ENCODE measurements at places on chromosomes 2 and 18.

DNA sequence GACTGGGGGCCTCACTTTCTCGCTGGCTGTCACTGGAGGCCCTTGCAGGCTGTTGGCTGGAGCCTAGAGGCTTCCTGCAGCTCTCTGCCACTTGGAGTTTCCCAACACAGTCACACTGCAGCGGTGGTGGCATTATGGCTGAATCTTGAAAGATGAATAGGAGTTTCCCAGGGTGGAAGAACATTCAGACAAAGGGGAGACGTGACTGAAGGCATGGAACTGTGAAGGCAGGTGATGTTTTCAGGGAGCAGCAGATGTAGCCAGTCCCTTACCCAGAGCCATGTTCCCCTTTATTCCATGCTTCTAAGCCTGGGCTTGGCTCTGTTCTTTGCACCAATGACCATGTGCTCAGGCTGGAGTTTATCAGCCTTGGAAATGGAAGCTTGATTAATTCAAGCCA lies 106.7 kb upstream of the BOD1L2 start:
- no peak for DNase-seq

DNA sequence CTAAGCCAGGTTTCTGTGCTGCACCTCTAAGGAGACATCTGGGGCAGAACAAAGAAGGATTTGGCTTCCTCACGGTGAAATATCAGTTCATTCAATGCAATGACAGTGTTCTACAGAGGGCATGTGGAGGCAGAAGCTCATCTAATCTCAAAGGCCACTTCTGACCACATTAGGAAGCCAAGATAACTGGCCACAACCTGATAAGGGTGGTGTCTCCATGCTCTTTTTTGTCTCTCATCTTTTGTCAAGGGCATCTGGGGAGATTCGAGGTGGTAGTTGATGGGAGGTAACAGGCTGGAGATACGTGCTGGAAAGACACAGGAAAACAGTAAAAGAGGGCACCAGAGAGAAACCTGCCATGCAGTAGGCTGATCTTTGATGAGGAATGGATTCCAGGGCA lies 303.9 kb downstream of the LRATD1 start:
- DNase-seq, result no peak

- DNase-seq, result no peak
Measured at GRCh38 chr2:124001696-124002430, 23.2 kb upstream of the CNTNAP5 start.

DNA sequence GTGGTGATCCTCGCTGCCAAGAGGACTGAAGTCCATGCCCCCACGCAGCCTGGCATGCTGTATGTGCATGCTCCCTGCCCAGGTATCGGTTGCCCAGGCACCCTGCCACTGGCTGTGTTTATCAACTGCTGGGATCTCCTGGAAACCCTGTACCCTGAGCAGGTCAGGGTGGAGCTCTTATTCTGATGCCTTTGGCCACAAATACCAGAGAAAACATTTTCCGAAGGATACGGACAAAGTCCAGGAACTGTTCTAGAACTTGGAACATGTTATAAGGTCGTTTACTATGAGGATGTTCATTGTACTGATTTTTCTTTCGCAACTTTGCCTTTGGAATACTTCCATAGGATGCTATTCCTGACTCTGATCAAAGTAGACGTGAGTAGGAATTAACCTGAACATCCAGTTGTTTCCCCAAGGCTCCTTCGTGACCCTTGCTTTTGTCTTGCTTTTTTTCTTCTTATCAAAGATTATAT lies 55.2 kb downstream of the TMEM17 start:
- no peak for DNase-seq

- DNase-seq, result no peak
Measured at GRCh38 chr2:22626621-22627020, 758.4 kb upstream of the KLHL29 start.

GRCh38 chr2:5175231-5175630 lies 517.0 kb upstream of the SOX11 start:
- no peak for DNase-seq

DNA sequence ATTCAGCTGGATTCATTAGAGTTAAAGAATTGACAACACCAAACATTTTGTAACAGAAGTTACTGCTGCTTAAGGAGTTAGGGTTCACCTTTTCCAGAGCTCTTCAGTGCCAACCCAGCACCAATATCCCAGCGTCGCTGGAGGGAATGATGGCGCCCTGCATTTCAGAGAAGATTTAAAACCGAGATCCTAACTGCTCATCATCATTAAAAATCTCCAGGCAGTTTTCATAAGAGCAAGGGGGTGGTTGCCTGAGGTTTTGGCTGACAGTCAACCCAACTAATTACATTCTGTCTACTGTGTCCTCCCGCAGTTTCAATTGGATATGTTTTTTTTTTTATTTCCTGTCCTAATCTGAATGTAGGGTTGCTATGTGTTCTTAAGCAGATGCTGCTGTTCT lies 509.6 kb upstream of the TCF4 start:
- DNase-seq, result no peak

GRCh38 chr2:20178666-20179465 lies 46.1 kb downstream of the SDC1 start:
- DNase-seq, result no peak

DNA sequence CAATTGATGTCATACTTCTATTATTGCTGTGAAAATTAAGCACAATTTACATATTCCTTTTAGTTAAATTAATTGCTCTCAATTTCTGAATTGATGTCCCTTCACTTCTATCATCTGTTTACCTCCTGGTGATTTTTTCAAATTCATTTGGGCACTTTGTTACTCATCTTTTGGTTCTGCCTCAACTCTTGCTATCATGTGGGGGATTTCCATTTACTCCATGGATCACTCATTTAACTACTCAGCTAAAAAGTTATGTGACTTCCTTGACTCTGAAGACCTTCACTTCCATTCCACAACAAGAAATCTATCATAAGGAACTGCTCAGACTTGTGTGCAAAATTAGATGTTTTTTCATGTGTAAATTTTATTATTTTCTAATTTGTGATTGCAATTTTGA lies 126.2 kb downstream of the EHBP1 start:
- no peak for DNase-seq

DNA sequence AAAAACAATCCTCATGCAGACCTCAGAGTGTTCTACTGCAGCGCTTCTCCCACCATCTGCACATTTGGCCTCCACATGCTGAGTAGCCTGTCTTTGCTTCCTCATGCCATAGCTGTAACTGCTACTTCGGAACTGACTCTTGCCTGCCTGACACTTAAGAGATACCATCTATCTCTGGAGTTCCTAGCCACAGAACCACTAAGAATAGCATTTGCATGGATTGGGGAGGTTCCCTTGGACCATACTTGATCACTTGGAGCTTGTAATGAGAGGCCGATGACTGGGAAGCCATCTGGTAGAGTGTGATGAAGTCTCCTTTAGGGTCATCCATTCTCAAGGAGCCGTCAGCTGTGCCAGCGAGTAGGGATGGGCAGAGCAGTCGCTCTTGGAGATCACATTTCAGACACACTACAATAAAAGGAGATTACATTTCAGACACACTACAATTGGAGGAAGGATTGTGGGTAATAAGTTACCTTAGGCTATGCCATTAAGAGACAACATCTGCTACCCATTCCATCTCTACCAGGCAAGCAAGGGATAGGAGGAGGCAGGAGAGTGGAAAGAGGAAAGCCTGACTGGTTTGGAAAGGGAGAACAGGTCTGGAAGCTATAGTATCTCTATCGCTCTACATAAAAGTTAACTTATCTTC lies 21.8 kb downstream of the DOK1 start:
- DNase-seq, result no peak

DNA sequence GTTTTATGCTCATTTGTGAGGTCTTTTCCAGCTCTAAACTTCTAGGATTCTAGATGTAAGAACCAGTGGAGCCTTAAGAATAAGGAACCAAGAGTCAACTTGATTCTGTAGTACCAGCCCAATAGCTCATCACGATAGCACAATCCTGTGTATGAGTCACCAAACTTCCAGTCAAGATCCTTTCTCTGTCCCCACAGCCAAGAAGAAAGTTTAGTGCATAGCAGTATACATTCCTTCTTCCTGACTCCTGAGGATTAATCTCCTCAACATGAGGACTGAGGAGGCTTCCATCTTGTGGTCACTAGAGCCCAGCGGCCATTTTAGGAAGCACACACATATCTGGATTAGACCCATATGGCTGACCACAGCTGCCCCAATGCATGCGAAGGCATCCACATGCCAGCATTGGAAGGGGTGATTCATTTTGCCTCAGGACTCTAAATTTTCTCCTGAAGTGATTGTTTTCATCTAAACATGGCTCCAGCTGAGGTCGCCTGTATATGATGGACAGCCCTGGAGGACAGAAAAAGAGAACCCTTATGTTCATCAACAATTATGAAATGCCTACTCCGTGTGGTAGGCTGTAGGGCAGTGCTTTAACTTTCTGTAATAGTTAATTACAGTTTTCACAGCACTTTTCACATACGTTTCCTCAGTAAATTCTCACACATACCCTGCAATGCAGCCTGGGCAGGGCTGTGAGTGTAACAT lies 53.5 kb downstream of the RASGRP3 start:
- no peak for DNase-seq

- DNase-seq, result no peak
Measured at GRCh38 chr2:70212298-70212932, 21.6 kb upstream of the C2orf42 start.
